ENCODE measurements at places on chromosomes 3 and 15.

DNA sequence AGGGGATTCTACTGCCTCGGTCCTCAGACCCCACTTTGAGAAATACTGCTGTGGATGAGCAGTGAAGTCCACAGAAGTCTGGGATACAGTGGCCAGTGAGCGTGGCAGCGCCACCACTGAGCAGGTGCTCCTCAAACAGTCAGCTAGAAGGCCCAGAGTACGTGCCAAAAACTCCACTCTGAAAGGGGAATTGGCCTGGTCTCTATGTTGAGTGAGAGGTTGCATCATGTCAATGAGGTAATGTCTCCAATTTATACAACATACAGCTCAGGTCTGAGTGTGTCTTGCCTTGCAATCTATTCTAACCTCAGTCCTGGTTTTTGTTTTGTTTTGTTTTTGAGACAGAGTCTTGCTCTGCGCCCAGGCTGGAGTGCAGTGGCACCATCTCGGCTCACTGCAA lies 53.3 kb upstream of the ETV5 start:
- H3K27me3 ChIP-seq = no peaks in the 10 kb centered on the region
- H3K4me1 ChIP-seq = peaks cover 4% of the 10 kb centered on the region
- H3K27ac ChIP-seq = no peak overlapping the region
- DNase-seq = no peak
- no peak overlapping the region for H3K4me3 ChIP-seq

DNA sequence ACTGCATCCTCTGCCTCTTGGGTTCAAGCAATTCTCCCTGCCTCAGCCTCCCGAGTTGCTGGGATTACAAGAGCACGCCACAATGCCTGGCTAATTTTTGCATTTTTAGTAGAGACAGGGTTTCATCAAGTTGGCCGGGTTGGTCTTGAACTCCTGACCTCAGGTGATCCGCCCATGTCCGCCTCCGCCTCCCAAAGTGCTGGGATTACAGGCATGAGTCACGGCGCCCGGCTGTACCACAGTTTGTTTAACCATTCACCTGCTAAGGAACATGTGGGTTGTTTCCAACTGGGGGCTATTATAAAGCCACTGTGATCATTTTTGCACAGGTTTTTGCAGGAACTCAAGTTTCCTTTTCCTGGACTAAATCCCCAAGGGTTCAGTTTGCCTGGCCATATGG lies 123.2 kb upstream of the RAP2B start:
- no peak overlapping the region for H3K4me3 ChIP-seq
- H3K27ac ChIP-seq = no peak overlapping the region
- no peaks in the 10 kb centered on the region for H3K36me3 ChIP-seq
- no peaks in the 10 kb centered on the region for H3K27me3 ChIP-seq
- peaks cover 6% of the 10 kb centered on the region for H3K4me1 ChIP-seq

GRCh38 chr3:60013241-60013640 lies 963.4 kb upstream of the CFAP20DC start:
- DNase-seq = no peak
- no peaks in the 10 kb centered on the region for H3K36me3 ChIP-seq
- no peak overlapping the region for H3K4me3 ChIP-seq
- H3K4me1 ChIP-seq = no peaks in the 10 kb centered on the region
- H3K27me3 ChIP-seq = no peaks in the 10 kb centered on the region
- H3K27ac ChIP-seq = no peak overlapping the region

GRCh38 chr15:80932989-80933388 lies 56.6 kb downstream of the MESD start:
- no peaks in the 10 kb centered on the region for H3K36me3 ChIP-seq
- H3K27ac ChIP-seq = no peak overlapping the region
- H3K4me3 ChIP-seq = no peak overlapping the region
- peaks cover 4% of the 10 kb centered on the region for H3K4me1 ChIP-seq
- no peak for DNase-seq
